ENCODE measurements at places on chromosomes 7 and 10.

GRCh38 chr7:23076772-23077171 is 28.8 kb upstream of the KLHL7 start:
- no peak for DNase-seq

DNA sequence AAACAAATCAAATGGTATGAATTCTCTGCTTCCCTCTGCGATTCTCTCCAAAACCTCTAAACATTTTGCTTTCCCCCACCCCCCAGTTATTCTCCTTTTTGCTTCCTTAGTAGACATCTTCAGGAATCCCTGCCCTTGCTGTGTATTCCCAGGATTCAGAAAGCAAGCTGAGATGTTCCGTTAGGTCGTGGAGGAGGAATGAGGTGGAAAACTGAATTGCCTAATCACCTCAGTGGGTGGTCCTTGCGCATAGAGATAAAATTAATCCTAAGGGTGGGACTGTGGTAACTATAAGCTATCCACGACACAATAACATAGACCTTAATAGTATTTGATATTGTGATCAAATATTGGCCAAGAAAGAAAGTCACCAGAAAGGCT is 49.1 kb upstream of the SEMA3C start:
- no peak for DNase-seq

GRCh38 chr7:20199015-20199737 is 18.0 kb downstream of the MACC1 start:
- no peak for DNase-seq

GRCh38 chr10:122293156-122293960 is 22.3 kb downstream of the BTBD16 start:
- no peak for DNase-seq

- DNase-seq: no peak
Measured at GRCh38 chr10:116752969-116753665, 10.8 kb upstream of the HSPA12A start.

DNA sequence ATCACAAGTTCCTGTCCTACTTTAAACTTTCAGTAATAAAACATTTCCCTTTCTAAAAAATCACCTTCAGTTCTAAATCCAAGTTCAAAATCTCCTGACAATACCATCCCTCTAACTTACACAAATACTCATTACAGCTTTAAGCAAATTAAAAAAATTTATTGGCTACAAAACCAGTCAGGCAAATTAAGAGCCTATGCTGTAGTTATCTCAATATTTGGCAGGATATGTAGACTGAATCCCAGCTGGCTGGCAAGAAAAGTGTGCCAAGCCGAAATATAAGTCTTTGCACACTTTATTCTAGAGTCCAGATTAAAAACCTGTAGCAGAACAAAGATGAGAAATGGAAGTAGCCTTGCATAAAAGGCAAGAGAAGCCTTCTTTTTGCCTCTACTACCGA is 9.5 kb downstream of the WAPL start:
- DNase-seq: no peak

- no peak for DNase-seq
Measured at GRCh38 chr10:132659206-132660091, 121.9 kb downstream of the INPP5A start.

DNA sequence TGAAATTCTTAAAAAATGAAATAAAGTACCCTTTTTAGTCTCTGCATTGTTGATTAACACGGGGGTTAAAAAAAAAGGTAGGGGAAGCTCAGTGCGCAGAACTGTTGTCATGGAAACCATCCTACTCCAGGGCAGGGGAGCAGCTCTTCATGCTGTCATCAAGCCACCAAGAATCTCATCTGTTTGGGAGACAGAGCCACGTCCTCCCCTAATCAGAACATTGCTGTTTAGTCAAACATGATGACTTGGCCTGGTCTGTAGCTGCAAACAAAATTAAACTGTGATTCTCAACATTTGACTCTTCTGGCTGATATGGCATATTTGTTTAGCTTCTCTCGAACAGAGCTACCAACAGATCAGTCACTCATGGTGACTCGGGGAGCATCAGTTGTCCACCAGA is 254.4 kb upstream of the KLF14 start:
- DNase-seq: no peak

DNA sequence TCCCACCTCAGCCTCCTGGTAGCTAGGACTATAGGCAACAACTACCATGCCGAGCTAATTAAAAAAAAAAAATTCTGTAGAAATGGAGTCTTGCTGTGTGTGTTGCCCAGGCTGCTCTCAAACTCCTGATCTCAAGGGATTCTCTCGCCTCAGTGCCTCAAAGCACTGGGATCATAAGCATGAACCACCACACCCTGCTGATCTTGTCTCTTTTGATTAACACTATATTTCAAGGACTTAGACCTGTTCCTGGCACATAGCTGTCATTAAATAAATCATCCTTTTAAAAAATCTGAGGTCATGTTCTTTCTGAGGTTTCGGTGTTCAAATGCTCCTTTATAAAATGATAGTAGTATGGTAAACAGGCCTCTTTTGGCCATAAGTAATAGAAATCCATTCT is 4.8 kb downstream of the PALS2 start:
- no peak for DNase-seq

GRCh38 chr10:131536676-131537075 is 225.2 kb upstream of the TCERG1L start:
- no peak for DNase-seq

GRCh38 chr10:73494877-73495225 is 973 bp downstream of the PPP3CB start:
- DNase-seq: no peak

DNA sequence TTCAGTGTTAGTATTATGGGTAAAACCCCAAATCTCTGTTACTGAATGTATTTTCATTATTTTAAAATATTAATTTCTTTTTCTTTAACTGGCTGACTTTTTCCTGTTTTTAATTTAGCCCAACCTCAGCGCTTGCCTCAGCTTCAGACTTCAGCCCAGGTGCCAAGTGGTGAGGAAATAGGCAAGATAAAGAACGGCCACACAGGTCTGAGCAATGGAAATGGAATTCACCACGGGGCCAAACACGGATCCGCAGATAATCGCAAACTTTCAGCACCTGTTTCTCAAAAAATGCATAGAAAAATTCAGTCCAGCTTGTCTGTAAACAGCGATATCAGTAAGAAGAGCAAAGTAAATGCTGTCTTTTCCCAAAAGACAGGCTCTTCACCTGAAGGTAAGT is 57.5 kb downstream of the MDFIC start:
- DNase-seq: no peak

DNA sequence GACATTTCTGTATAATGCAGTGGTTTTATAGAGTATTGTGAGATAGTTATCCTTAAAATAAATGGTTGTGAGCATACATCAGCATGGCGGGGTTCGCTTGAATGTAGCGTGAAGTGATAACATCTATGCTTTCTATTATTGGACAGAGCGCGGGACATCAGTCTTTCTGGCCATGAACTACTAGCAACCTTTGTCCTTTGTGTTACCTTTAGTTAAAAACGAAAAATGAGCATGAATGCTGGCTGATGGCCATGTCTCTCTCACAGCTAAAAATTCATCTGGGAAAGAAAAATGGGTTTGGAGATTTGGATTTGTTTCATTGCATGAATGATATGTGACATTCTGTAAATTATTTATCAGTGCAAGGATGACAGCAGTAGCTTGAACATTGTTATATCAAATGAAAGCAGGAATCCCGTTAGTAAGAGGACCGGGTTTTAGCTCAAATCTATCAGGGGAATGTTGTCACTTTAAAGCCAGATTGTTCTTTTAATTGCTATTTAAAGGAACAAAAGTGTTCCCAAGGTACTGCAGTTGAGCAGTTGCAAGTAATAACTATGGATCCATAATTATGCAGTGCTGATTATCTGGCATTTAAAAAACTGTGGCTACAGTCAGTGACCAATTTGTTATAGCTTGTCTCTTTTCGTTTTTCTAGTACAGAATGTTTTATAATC is 131.0 kb downstream of the KAT6B start:
- no peak for DNase-seq

Measured in SHP77 treated with DMSO at 0.1 percent for 48 hours (cell line).